Naive thymus-derived CD4-positive, alpha-beta T cell (primary cell): ENCODE measurements at places on chromosomes 3 and 15. TPM values are rescaled to one million over a fixed set of nuclear protein-coding genes. Genes with fewer than 3 reads are reported as not detected.

Gene TRIM69
- total RNA-seq, result 28.0 TPM

Gene LRRC57
- 37.1 TPM for total RNA-seq

Gene ASB14
- not detected for total RNA-seq

Gene PLSCR5
- not detected in 2 replicates for total RNA-seq

Gene POPDC2
- total RNA-seq, result 2.0 and 3.4 TPM in 2 replicates

Gene TGM4
- not detected for total RNA-seq

Gene ACKR2
- total RNA-seq, result 0.45 TPM

Gene SNUPN
- total RNA-seq, result 16.9 TPM
